ENCODE measurements at places on chromosomes 16 and 17.

DNA sequence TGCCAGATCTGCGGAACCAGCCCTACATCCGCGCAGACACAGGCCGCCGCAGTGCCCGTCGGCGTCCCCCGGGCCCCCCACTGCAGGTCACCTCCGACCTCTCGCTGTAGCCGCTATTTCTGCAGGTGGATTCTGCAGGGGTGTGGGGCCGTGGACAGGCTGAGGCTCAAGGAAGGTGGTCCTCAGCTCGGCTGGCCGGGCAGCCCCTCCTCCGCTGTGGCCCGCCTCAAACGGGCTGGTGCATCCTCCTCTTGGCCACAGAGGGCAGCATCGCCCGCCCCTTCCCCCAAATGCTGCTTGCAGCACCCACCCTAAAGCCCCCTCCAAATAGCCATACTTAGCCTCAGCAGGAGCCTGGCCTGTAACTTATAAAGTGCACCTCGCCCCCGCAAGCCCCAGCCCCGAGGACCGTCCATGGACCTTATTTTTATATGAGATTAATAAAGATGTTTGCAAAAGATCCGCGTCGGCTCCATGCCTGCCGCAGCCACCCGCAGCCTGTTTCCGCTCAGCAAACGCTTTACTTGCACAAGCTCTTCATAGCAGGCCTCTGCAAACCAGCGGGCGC lies 14.9 kb downstream of the SPATA32 start:
- DNase-seq: no peak

DNA sequence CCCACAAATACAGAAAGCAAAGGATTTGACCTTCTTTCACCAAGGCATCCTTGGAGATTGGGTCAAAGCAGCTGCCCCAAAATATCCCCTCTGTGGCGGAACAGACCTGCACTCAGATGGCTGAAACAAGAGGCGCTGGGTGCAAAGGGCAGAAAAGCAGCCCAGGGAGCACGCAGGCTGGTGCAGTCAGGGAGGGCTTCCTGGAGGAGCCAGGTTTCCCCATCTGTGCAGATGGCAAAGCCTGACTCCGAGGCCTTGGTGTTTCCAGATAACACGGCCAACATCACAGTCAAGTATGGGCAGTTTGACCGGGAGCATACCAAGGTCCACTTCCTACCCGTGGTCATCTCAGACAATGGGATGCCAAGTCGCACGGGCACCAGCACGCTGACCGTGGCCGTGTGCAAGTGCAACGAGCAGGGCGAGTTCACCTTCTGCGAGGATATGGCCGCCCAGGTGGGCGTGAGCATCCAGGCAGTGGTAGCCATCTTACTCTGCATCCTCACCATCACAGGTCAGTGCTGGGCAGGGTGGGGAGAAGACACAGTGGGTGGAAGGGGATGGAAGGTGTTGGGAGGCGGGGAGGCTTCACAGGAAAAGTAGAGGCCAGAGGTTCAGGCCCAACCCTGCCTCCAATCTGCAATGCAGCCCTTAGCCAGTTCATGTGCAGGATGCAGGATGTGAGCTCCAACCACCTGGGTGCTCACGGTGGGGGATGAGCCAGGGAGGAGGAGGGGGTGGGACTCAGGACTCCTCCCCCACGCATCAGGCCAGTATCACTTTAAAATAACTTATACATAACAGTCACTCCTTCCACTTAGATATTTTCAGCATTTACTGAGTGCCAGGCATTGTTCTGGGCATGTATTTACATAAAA lies 26.4 kb upstream of the BEAN1 start:
- DNase-seq: no peak

DNA sequence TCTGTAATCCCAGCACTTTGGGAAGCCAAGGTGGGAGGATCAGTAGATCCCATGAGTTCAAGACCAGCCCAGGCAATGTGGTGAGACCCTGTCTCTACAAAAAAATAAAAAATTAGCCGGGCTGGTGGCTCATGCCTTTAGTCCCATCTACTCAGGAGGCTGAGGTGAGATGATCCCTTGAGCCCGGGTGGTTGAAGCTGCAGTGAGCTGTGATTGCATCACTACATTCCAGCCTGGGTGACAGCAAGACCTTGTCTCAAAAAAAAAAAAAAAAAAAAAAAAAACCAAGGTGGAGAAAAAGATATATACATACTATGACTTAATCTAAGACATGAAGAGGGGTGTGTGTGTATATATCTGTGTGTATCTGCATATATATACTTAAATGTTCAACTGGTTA lies 26.7 kb downstream of the BBS2 start:
- DNase-seq: no peak

DNA sequence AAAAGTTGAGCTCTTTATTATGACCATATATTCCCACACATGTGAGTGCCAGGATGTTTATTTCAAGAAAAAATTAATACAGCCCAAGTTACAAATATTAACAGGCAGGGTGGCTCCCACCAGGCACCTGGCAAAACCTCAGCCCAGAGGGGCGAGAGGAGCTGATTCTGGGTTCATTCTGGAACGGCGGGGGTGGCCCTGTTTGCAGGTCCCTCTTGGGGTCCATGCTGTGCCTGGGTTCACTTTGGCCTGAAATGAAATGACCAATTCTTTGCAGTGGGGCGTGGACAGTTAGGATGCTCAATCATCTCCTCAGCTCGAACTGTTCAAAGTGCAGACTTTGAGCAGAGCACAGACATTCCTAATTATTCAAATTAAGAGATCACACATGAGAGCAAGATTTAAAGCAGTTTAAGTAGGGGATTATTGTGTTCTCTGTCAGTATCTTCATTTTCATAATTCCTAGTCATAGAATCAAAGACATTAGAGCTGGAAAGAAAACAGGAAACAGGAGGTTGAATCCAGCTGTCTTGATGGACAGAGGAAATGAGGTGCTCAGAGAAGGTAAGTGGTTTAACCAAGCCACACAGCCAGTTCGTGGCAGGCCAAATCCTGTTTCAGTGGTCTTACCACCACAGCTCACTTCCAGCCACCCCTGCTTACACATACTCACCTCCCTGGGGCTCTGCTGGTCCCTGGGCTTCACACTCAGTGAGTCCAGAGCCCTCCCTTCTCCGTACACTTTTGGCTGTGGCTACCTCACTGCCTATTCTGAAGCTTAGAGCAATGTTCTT lies 363.9 kb upstream of the TNRC6C start:
- DNase-seq: no peak

GRCh38 chr16:515175-515938 lies 12.2 kb upstream of the CAPN15 start:
- peak; percentile 37 for DNase-seq

DNA sequence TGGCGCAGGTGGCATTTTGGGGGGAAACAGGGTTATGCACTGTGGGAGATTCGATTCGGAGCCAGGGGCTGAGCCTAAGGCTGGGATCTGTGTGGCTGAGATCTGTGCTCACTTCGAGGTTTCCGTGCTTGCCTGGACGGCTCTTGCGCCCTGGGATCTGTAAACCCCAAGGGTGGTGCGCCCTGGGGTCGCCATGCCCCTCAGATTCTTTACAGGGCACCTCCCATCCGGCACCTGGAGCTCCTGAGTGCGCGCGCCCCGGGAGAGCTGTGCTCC lies 377 bp downstream of the SLC13A5 start:
- DNase-seq: no peak

DNA sequence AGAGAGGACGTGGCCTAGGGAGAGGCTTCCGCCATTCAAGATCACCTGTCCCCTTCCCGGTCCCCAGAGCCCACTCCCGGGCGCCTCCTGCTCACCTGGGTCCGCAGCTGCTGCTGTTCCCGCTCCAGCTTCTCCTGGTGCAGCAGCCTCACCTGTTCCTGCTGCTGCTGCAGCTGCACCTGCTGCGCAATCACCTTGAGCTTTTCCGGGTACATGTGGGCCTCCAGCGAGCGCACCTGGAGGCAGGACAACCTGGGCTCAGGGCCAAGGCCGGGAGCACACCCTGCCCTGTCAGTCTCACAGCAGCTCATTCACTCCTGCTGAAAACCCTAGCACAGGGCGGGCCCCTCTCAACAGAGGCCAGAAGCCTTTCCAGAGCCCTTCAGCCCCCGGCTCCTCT lies 12.5 kb downstream of the TFAP4 start:
- DNase-seq: peak; percentile 98

DNA sequence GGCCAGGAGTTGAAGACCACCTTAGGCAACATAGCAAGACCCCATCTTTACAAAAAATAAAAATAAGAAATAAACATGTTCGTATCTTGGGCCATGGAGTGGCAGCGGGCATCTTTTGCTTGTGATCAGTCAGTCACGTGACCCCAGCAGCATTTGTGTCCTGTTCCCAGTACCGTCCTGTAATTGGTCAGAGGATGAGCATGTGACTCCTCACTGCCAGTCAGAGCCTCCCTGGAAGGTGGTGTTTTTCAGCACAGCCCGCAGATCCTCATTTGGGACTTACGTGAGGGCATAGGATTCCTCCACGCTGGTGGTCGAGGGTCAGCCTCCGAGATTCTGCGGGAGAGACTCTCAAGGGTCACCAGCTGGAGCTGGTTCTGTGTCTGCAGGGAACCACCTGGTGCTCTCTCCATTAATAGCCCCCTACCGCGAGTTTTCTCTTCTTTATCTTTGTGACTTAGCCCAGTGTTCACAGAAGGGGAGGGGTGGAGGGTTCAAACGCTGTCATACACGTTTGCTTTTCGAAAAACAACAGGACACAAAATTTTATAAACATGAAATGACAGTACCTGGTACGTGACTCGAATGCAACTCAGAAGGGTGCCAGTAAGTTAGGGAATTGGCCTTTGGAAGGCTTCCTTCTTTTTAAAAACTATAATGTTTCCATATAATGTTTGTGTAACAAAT lies 17.2 kb downstream of the MRC2 start:
- DNase-seq: peak; percentile 82

GRCh38 chr16:51151435-51151960 lies 428 bp upstream of the SALL1 start:
- peak; percentile 90 for DNase-seq

DNA sequence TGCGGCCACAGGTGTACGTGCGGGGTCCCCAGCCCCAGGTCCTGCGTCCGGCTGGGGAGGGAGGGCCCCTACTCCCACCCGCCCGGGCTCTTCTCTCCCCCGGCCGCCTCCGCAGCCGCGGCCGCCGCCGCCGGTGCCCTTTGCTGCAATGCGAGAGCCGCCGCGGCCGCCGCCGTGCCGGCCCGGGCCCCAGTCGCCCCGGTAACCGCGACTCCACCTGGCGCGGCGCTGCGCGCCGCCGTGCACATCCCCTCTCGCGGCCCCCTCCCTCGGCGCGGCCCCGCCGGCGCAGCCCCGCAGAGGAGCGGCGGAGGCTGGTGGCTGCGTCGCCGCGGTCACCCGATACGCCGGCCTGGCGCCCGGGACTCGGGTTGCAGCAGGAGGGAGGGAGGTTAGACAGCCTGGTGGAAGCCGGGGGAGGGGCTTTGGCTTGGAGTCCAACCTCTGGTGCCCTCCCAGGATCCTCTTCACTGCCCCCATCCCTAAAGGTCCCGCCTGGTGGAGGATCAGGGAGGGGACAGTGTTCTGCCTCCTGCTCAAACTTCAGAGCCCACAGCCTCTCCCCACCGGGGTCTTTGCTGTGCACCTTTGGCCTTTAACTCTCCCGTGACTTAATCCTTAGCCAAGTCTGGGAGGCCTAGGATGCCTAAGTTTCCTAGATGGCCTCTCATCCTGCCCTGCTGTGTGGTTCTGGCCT lies 32.9 kb downstream of the SRCIN1 start:
- peak; percentile 81 for DNase-seq

DNA sequence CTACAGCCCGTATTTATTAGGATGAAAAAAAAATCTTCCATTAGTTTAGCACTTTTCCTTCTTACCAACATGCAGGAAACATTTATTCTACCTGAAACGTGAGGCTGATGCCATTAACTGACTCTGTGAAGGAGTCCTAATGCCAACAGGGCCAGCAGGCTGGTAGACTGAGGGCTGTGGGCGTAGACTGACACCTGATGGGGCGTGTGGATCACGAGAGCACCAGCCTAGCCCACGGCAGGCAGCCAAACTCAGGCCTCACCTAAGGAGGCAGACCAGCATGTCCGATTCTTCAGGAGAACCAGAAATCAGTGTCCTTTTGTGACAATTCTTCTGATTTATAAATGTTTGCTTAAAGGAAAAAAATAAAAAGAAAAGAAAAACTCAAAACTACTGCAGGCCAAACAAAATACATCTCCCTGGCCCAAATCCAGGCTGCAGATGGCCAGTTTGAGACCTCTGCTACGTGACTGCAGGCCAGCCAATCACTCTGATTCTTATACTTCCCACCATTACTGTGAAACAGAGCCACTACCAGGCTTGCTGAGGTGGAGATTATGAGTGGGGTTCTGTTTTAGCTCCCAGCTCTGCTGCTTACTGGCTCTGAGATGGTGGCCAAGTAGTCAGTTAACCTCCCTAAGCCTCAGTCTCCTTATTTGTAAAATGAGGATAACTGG lies 66.5 kb downstream of the GNAO1 start:
- no peak for DNase-seq

DNA sequence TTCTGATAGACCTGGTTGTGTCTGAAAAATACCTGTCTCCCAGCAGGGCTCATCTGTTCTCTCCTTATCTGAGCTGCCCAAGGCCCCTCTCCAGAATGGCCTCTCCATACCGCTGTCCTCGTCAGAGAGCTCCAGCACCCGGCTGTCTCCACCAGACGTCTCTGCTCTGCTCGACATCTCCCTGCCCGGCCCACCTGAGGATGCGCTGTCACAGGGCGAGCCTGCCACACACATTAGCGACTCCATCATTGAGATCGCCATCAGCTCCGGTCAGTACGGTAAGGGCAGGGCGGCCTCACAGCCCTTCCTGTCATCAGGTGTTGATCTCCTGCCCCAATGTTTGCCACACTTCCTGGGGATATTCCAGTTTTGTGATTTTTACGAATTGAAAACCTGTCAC lies 10.2 kb upstream of the JPT2 start:
- no peak for DNase-seq

- DNase-seq: no peak
Measured at GRCh38 chr17:15351925-15352324, 10.5 kb upstream of the TEKT3 start.

DNA sequence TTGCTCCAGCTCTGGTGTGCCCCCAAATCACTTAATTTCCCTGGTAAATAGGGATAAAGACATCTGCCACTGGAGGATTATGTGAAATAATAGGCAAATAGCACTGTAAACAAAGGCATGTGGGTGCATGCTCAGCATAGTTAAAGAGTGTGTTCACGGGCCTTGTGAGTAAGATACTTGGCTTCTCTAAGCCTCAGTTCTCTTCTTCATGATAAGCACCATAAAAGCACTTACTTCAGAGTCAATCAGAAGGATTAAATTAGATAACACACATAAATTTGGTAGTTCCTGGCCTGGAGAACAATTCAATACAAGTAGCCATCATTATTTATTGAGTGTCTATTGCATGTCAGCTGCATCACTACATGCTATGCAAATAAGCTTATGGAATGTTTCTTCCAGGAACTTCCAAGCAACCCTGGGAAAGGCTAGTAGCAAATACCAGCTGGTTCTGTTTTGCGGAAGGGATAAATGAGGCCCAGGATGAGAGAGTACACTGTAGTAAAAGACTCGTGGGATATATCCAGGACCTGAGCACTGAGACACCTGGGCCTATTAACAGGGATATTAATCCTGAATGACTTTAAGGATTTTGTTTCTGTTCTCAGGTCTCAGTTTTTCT lies 14.5 kb downstream of the CCL11 start:
- no peak for DNase-seq

- DNase-seq: no peak
Measured at GRCh38 chr16:89332902-89333245, 115.4 kb downstream of the ZNF778 start.

- DNase-seq: no peak
Measured at GRCh38 chr16:30474074-30474452, 1.5 kb downstream of the ITGAL start.

All from NCI-H2081 (cell line).